ENCODE measurements at places on chromosomes 2 and 18.

DNA sequence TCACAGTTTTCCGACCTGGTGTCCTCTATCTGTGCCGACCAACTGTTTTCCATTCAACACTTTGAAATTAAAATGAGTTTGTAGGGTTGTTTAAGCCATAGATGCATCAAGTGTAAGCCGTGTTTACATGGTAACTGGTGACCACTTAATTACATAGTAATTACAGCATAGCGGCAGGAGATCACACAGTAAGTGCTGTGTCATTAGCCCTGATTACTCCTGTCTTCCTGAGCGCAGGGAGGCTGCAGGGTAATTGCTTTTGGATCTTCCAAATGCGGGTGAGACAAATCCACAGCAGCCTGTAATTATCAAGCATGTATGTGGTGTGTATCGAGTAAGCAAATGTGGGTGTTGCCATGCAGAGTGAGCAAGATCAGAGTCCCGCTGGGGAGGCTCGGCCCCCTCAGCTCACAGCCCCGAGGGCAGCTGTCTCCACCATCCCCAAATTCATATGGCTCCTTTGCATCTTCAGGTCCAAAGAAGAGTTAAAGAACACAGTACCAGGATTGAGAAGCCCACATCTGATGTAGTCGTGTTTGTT, 71.5 kb upstream of the HDAC4 start:
- no peak for DNase-seq

DNA sequence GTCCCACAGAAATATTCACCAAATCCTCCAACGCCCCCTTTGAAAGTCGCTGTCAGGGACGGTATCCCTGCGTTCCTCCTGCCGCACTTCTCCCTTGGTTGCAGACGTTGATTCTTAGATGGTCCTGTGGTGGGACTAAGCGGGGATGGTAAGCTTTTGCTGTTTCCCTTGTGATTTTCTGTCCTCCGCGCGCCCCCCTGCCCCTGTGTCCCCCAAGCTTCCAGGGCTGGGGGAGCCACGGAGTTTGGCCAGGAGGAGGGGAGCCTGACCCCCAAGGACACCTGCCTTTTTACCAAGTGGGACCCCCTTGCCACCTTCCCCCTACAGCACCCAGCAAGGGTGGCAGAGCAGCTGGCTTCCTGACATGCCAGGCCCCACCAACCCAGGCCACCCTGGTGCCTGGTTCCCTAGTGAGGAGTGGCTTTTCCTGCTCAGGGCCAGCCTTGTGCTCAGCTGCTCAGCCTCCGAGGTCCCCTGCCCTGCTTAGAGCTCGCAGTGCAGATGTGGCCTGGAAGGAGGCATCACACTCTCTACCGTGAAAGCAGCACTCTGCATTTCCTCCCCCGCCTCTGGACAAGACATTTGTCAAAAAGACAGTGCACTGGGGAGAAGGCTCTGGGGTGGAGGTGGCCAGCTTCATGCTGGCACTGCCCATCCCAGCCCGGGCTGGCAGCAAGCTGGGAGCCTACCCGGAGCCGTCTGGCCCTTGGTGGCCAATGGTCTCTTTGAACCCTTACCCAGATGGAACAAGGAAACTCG, 49.4 kb downstream of the TWIST2 start:
- no peak for DNase-seq

DNA sequence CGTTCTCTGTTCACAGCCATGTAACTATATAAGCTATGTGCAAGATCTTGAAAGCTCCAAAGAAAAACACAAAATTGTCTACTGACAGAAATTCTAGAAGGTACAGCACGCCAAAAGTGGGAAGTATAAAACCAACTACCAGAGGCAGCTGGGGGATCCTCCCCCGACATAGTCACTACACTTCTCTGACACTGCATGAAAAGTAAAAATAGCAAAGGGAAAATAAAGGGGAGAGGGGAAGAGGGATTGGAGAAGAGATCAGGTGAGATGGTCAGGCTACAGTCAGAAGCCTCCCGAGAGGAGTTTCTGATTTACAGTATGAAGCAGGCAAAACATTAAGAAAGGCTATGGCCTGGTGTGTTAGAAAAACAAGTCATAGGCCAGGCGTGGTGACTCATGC, 39.8 kb upstream of the PCBP1 start:
- DNase-seq: no peak

- no peak for DNase-seq
Measured at GRCh38 chr2:112277596-112278220, 2.3 kb downstream of the ZC3H6 start.

DNA sequence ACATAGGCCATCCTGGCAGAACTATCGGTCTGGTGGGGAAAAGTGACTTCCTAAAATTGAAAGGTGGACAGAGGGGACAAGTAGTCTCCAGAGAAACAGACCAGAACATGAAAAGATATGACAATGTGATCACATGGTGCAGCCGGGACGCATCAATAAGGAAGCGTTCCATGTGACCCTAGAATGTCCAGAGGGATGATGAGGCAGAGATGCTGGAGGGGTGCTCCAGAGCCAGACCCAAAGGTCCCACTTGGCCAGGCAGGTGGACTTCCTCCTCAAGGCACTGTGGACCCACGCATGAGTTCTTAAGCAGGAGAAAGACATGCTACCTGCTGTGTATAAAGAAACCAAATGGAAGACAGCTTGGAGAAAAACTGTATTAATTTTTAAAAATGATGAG, 50.2 kb downstream of the CDH2 start:
- DNase-seq: no peak

GRCh38 chr2:196166876-196167275, 4.5 kb downstream of the STK17B start:
- no peak for DNase-seq

GRCh38 chr2:101718479-101718878, 21.0 kb downstream of the MAP4K4 start:
- no peak for DNase-seq

DNA sequence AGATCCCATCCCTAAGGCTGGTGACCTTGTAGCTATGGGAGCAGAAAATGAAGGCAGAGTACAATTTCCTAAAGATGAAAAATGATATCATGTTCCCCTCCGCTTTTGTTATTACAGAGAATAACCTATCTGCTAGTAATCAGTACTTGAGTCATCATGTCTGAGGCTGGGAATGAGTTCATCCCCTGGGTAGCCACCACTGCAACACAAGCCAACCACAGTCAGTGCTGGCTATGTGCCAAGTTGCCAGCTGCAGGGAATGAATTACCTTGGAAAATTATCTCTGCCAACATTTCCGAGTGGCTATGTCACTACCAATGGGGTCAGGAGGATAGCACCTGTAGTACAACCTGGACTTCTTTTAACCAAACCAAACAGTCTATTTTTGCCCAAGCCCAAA, 1094.7 kb upstream of the DDX18 start:
- no peak for DNase-seq

Data from GM12878 (cell line).